ENCODE measurements at places on chromosomes 2 and 18. TPM values are rescaled to one million over a fixed set of nuclear protein-coding genes. Genes with fewer than 3 reads are reported as not detected.

Gene XDH
- 3.2 TPM for total RNA-seq

Gene C2orf80
- total RNA-seq, result not detected

Gene WDR75
- total RNA-seq, result 54.6 TPM

Gene ACKR3
- 14.7 TPM for total RNA-seq

Gene ALPG
- total RNA-seq, result not detected
